ENCODE measurements at places on chromosomes 7 and 10.

DNA sequence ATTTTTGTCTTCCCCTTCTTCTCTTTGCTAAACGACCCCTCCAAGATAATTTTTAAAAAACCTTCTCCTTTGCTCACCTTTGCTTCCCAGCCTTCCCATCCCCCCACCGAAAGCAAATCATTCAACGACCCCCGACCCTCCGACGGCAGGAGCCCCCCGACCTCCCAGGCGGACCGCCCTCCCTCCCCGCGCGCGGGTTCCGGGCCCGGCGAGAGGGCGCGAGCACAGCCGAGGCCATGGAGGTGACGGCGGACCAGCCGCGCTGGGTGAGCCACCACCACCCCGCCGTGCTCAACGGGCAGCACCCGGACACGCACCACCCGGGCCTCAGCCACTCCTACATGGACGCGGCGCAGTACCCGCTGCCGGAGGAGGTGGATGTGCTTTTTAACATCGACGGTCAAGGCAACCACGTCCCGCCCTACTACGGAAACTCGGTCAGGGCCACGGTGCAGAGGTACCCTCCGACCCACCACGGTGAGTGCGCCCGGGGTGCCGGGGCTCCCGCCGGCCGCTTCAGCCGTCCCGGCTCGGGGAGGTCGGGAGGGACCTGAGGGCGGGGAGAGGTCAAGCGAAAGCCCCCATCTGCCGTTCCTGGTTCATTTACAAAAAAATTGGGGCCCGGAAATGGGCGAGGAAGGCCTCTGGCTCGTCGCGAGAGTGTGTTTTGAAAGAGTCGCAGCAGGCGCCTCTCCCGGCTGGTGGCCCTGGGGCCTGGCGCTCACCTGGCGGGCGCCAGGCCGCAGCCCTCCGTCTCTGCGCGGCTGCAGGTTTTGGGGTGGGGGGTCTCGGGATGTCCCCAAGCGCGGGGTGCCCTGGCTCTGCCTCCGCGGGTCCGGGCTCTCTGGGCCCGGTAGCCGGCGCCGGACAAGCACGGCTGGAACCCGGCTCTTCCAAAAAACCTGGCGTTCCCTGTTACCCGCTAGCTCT, 1.2 kb downstream of the GATA3 start:
- no peak for DNase-seq

GRCh38 chr10:78489034-78489433, 455.4 kb downstream of the RPS24 start:
- DNase-seq = no peak

- DNase-seq = no peak
Measured at GRCh38 chr7:499853-500485, 19.7 kb downstream of the PDGFA start.

DNA sequence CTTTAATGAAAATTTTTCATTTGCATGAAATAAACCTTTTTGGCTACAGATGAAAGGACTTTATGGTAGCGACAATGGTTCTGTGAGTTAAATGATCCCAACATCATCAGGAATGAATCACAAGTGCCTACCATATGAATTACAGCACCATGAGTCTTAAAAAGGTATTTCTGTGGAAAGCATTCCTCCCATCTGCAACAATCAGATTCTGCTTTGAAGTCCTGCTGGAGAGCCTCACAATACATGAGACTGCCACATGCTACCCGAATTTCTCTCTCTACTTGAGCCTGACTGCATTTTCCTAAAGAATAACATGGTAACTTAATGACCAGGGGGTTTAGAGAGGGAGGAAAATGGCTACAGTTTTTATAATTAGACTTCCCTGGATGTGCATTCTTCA, 190.3 kb downstream of the TWIST1 start:
- no peak for DNase-seq

DNA sequence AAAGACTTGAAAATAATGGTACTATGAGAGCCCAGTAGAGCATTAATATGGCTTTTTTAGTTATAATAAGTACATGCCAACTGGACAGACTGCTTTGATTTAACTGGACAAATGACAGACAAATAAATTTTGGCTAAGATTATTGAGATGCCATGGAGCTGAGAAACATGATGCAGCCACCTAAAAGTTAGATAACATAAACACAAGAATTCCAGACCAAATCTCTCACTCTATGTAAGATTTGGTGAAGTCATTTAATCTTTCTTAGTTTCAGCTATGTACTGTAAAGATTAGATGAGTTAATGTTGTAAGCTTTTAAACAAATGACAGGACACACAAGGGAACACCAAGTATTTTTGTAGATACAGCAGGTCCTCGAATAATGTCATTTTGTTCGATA, 118.2 kb downstream of the CACNA2D1 start:
- DNase-seq = no peak

DNA sequence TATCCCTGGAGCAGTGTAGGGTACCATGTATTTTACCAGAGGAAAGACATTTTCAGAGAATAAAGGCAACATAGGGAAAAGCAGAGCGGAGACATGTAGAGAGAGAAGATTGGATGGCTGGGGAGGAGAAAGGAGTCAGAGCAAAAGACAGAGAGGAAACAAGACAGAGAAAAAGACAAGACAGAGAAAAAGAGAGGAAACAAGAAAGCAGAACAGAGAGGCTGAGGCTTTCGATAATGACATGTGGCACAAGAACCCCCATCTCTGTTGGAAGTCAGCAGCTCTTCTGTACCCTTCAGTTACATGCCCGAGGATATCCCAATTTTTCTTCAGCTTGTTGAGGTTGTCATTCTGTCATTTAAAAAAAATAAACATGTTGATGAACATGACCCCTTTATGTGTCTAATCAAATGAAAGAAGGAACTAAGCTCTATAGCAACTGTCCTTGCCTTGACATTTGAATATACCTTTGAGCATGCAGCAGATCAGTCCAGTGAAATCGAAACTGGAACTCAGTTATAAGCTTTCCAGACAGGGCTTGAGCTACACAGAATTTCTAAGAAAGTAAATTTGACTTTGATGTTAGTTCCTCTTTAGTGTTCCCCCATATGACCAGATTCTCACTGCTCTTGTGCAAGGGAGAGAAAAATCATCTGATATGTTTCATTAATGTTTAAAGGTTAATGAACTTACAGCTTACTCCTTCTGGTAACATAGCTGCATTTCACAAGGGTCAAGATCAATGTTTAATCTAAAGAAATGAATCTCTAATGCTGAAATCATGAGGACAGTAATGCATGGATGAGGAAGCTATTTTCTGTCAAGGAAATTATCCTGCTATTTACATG, 75.1 kb upstream of the SP4 start:
- no peak for DNase-seq

GRCh38 chr10:125816548-125816947, 6.5 kb downstream of the UROS start:
- no peak for DNase-seq

- DNase-seq = no peak
Measured at GRCh38 chr7:14480281-14480680, 422.3 kb downstream of the DGKB start.

DNA sequence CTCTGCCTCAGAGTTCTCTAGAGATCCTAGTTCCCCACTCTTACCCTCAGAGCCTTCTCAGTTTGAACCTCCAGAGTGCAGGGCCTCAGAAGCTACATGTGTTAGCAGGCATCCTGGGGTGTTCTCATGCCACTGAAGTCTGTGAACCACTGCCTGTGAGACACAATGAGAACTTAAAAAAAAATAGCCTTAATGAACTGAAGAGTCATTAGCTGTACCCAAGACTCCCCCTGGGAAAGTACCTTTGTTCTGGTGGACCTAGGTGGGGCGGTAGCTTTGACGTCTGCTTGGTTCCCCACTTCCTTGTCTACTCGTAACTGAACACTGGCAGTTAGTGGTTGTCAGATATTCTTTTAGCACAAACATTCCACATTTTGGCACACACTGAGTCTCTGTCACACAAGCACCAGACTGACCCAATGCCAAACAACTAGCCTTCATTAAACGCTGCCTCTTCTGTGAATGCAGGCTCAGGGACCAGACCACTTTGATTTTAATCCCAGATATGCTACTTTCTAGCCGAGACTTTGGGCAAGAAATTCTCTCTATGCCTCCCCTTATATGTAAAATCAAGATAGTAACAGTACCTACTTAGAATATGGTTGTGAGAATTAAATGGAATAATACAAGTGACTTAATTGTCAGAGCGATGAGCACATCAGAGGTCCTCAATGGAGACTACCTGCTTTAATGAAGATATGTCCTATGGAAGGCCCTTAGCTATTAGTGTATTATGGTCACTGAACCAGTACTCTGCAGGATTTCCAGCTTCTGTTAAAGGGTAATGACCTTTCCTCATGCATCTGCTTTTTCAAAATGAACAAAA, 75.3 kb upstream of the CC2D2B start:
- DNase-seq = no peak

DNA sequence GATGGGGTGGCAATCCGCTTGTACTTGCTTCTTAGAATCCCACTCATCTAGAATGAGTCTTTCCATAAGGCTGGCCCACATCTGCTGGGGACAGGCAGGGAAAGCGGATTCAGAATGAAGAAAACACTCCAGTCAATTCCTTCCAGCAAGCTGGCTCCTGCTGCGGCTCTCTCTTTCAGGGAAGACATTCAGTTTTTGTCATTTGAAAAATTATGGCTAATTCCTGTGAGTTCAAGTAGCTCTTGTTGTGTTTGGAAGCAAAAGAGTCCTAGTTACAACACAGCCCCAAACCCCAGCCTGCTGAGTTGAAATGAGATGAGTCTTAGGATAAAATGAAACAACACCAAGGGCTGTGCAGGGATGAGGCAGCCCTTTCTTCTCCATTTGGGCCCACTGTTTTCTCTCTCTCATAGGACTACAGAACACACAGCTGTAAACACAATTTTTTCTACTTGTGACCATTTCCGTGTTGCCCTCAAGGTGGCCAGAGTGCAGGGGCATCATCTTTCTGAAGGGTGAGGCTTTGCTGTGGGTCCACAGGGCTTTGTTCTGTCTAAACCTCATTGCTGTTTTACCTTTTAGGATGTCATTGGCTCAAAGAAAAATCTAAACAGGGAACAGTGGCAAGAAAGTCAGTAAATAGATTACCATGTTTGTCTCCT, 90.8 kb upstream of the EEPD1 start:
- DNase-seq = no peak

- no peak for DNase-seq
Measured at GRCh38 chr7:114620208-114620607, 205.6 kb downstream of the FOXP2 start.

DNA sequence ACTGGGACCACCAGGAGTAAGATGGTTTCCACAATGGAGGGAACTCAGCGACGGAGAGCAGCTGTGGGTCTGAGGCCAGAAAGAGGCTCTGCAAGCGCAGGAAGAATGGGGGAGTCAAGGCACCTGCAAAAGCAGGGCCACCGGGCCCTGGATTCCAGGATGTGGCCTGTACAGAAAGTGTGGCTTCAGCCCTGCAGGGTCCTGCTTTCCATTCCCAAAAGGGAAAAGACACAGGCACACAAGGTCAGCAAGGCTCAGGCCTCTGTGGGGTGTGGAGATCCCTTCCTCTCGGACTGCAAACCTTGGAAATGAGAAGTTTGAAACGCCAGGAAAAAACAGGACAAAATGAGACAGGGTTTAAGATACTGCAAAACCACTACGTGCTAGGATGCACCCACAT, 232.5 kb downstream of the TNS3 start:
- no peak for DNase-seq

- DNase-seq = no peak
Measured at GRCh38 chr7:91835091-91835825, 45.2 kb downstream of the MTERF1 start.

DNA sequence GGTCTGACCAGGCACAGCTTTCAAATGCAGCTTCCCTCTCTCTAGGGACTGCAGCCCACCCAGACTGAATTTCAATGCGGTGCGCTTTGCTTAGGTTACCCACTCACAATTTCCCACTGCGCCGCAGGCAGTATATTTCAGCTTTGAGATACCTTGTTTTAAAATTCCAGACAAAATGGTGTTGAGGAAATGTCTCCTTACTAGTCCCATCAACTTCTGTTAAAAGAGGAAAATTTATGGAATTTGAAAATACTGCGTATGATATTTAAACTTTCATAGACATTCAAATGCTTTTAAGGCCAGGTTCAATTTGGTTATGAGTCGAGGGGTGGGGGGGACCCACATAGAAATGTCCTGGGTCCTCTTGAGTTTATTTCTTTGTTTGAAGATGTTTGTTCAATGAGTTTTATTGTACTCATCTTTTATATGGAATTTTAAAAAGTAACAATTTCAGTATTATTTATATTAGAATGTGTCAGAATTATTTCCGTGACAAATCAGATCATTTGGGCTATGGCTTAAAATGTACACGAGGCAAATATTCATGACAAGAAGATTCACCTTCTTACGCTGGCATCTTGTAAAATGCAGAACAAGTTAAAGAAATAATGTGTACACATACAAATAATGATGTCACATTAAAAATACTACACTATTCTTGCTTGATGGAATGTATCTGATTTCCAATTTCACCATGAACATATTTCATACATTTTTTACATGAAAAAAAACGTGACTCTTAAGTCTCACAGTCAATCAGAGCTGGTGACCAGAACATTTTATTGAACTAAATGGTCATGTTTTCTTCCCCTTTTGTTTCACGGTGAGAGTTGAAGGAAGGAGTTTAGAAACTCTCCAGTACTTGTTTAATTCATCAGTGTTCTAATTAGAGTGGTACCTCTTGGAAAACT, 1.3 kb downstream of the IKZF1 start:
- no peak for DNase-seq

Measured in dorsolateral prefrontal cortex (tissue), 122 donors.